Posterior cingulate gyrus (tissue), 11 donors: ENCODE measurements at places on chromosomes 3 and 15.

GRCh38 chr3:62051506-62051905 is 321.8 kb downstream of the FEZF2 start:
- no peak for DNase-seq

DNA sequence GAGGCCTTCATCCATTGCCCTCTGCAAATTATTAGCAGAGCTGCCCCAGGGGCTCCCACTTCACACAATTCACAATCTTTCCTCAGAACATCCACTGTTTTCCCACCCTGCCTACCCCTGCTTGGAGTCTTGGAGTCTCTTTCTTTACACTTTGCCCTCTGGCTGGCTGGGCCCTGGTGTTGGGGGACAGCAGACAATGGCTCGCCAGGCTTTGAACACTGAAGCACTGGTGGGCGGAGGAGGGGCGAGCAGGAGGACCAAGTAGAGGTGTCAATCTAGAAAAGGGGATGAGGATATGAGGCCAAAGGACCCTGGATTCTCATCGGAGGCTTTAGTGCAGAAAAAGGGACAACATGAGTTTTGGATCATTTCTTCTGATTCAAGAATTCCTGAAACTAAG is 212.0 kb downstream of the NR1D2 start:
- DNase-seq: no peak

DNA sequence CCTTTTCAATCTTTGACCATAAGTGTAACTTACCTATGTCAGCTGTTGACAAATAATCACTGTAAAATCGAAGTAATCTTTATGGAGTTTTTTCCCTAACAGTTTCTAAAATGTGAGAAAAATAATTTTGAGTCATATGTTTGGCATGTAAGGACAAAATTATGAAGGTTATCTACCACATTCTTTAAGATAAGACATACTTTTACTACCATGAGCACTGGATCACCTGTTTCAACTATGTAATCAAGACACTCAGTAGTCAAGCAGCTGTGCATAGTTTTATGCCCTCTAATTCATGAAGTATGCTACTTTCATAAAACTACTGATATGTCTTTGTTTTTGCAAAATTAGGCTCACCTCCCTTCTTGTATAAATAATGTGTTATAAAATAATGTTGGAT is 12.1 kb downstream of the FGF7 start:
- no peak for DNase-seq

DNA sequence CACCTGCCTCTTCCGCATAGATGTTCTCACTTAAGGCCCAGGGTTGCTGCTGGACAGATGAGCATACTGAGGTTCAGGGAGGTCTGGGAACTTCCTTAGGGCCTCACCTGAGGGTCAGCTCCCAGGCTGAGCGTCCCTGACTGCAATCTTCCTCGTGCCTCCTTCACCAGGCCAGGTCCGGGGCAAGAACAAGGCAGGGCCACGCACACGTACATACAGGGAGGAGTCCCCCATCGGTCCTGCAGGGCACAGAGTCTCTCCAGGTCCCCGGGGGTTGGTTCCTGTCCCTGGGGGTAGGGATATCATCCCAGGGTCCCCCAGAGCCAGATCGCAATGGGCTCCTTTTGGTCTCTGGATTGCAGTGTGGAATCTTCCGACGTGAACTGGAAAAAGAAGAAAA is 130.1 kb downstream of the LRRK1 start:
- DNase-seq: no peak

DNA sequence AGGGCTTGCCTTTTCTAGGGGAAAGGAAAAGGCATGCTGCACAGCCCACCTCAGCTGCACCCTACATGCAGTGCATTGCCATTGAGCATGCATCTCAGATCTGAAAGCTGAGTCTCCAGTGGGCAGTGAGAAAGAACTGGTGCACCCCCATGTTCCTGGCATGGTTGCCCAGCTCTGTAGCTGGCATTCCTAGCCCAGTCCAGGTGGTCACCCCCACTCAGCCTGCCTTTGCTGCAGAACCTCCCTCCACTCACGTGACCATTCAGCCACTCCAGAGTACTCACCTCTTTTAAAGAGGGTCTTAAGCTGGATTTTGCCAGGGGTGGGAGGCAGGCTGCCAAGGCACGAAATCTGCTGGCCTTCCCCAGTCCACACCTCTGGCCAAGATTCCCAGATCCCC is 208.6 kb upstream of the TOPAZ1 start:
- DNase-seq: no peak

GRCh38 chr15:62962101-62962995 is 80.2 kb upstream of the TPM1 start:
- no peak for DNase-seq

DNA sequence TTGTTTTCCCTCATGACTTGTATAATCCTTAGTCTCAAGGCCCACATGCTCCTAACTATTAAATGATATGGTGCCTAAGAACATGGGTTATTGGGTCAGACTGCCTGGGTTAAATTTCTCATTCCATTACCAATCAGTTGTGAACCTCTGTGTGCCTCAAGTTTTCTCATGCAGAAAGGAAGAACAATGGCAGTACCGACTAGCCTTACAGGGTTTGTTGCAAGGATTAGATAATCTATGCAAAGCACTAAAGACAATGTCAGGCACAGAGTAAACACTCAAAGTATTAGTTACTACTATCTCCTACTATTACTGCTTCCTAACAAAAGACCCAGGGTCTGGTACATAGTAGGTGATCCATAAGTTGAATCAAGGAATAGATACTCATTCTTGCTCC is 12.2 kb downstream of the ADPGK start:
- no peak for DNase-seq

GRCh38 chr3:18372786-18373405 is 52.2 kb downstream of the SATB1 start:
- DNase-seq: no peak

DNA sequence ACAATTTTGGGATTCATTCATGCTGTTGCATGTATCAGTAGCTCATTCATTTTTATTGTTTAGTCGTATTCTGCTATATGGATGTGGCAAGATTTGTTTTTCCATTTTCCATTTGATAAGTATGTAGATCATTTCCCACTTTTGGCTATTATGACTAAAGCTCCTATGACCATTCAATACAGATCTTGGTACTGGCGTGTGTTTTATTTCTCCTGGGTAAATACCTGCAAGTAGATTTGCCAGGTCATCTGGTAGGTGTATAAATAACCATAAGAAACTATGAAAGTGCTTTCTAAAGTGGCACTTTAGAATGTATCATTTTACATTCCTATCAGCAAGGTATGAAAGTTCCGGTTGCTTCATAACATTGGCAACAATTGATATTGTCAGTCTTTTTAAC is 124.6 kb downstream of the TNIK start:
- no peak for DNase-seq

GRCh38 chr15:98663045-98663444 is 14.7 kb downstream of the IGF1R start:
- no peak for DNase-seq

GRCh38 chr15:45572617-45573016 is 14.6 kb upstream of the BLOC1S6 start:
- no peak for DNase-seq

- DNase-seq: no peak
Observed at GRCh38 chr15:74108111-74108510, 22.3 kb upstream of the ISLR2 start.

GRCh38 chr3:58274027-58274614 is 31.9 kb upstream of the RPP14 start:
- no peak for DNase-seq
